ENCODE measurements at places on chromosomes 2 and 18.
A peak's percentile ranks its signal among the peaks of the same experiment; 100 is the strongest.

- no peak for DNase-seq
Measured at GRCh38 chr18:54033052-54033451, 191.4 kb downstream of the MBD2 start.

DNA sequence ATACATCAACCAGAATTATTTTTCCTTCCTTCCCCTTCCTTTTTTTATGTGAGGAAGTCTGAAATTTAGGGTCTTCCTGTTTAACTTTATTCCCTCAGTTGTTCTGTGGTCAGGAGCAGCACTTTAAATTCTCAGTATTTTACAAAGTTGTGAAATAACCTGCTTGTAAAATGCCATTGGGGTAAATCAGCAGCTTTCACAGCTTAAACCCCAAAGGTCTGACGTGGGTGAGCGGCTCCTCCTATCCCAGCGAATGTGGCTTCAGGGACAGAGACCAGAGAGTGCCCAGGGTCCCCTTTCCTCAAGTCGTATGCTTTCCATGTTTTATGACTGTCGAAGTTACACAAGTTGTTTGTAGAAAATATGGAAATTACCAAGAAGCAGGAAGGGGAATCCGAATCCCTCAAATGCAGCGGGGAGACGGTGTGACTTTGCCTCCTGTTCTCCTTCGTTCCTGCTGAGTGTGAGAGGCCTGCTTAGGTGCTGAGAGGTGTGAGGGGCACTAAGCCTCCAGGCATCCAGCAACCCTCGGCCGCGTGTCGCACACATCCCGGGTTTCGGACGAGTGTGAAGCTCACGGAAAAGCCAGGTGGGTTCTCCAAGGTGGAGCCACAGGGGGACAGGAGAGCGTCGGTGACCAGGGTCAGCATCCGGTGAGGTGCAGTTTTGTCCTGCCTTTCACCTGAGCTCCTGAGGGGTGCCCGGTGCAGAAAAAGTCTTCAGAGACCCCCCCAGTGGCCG lies 10.8 kb upstream of the KCNG2 start:
- no peak for DNase-seq

- no peak for DNase-seq
Measured at GRCh38 chr2:207683438-207683837, 28.0 kb upstream of the CCNYL1 start.

DNA sequence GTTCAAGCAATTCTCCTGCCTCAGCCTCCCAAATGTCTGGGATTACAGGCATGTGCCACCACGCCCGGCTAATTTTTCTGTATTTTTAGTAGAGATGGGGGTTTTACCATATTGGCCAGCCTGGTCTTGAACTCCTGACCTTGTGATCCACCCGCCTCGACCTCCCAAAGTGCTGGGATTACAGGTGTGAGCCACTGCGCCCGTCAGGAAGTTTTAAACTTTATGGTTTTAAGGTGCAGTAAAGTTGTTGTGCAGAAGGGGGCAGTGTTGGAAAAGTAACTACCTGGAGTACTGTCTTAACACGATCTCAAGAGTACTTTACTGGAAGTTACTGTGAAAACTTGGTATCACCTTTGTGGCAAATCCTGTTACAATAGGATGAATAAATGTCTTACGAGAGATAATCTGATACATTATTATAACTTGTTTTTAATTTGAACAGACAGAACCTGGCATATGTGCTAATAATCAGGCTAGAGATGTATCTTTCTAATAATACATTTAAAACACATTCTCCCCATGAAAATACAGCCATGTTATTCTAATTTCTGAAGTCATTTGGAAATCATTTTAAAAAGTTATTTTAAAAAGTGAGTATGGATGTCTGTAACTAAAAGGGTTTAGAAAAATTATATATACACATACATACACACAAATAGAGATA lies 10.8 kb downstream of the SPDYA start:
- peak; percentile 66 for DNase-seq

GRCh38 chr18:24558403-24558802 lies 98.0 kb downstream of the HRH4 start:
- no peak for DNase-seq

DNA sequence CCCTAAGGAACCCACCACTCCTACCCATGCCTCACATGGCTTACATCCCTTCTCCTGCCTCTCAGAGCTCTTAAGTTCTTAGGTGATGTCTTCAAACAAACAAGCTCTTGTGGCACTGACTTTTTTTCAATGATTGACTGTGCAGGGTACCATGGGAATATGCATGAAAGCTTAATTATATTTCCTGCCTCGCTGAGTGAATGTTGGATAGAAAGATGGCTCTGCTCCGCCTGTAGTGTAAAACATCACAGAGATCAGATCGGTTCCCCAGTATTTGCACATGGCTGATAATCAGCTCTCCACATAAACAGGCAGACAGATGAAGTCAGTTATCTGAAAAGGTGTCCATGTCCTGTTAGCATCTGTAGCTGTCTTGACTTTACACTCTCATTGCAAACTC lies 820.8 kb downstream of the TDRD15 start:
- no peak for DNase-seq

DNA sequence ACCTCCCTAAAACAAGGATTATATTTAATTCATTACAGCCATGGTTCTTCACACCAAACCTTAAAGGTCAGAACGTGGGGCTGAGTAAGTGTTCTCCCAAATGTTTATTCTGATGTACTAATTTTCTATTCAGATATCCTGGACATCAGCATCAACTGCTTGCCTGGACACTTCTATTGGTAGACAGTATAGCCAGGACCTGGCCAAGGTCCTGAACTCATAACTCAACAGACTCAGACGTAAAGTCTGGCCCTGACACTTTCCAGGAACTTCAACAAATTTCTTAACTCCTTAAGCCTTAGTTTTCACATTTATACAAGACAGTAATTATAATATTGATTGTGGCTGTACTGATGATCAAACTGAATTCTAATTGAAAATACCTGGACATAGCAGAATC lies 89.1 kb downstream of the AKAIN1 start:
- no peak for DNase-seq

DNA sequence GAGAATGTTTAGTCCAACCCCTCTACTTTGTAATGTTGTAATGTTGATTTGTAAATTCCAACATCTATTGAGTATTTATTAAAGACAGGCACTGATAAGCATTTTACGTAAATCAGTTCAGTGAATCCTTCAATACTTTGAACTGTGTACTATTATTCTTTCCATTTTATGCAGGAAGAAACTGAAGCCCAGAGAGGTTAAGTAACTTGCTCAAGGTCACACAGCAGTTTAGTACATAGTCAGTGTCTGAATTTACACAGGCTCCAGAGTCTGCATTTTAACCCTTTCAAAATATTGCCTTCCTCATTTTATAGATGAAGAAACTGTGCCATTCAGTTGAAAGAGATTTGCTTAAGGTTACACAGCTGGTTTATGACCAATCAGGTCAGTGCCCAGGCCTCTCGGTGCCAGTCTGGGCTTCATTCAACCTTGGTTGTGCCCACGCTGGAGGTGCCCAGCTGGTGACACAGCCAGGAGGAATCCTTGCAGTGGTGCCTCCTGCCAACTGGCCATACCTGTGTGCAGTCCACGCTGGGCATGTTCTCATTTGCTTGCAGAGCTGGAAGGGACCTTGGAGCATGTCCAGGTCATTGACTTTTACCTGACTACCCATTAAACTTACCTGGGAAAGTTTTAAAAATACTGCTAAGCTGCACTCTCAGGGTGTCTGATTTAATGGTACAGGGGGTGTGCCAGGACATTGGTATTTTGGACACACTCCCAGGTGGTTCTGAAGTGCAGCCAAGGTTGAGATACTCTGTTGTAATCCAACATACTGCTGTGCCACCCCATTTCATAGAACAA lies 74.3 kb upstream of the CYRIA start:
- DNase-seq = peak; percentile 82

DNA sequence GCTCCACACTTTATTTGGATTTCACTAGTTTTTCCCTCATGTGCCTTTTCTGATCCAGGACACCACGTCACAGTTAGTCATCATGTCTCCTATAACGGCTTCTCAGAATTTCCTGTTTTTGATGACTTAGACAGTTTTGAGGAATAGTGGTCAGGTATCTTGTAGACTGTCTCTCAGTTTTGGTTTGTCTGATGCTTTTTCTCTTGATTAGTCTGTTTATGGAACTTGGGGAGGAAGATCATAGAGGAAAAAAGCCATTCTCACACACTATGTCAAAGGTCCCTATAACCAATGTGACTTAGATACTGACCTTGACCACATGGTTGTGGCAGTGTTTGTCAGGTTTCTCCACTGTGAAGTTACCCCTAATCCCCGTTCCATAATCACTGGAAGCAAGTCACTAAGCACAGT lies 89.0 kb downstream of the RAPH1 start:
- DNase-seq = no peak

GRCh38 chr2:175004730-175004979 lies 526 bp downstream of the CHN1 start:
- DNase-seq = no peak

DNA sequence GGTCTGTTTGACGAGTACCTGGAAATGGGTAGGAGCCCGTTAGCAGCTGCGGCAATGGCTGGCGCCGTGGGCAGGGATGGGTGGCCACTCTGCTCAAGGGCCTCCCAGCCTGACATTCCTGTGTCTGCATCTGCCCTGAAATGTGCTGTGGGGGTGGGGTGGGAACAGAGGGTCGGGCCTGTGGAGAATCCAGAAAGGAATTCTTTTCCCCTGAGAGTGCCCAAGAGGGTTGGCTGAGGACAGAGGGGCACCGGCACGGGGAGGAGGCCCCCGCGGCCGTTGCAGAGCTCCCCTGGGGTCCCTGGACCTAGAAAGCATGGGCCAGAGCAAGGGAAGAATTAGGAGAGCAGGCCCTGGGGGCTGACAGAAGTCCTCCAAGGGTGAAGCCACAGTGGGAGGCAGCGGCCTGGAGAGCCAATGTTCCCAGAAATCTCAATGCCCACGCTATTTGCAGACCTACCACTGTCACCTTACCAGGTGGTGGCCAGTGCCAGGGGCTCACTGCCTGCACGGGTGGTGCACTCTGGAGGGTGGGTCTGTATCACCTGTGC lies 27.8 kb downstream of the ANO7 start:
- DNase-seq = no peak

- DNase-seq = no peak
Measured at GRCh38 chr18:59514203-59514602, 155.1 kb upstream of the LMAN1 start.

DNA sequence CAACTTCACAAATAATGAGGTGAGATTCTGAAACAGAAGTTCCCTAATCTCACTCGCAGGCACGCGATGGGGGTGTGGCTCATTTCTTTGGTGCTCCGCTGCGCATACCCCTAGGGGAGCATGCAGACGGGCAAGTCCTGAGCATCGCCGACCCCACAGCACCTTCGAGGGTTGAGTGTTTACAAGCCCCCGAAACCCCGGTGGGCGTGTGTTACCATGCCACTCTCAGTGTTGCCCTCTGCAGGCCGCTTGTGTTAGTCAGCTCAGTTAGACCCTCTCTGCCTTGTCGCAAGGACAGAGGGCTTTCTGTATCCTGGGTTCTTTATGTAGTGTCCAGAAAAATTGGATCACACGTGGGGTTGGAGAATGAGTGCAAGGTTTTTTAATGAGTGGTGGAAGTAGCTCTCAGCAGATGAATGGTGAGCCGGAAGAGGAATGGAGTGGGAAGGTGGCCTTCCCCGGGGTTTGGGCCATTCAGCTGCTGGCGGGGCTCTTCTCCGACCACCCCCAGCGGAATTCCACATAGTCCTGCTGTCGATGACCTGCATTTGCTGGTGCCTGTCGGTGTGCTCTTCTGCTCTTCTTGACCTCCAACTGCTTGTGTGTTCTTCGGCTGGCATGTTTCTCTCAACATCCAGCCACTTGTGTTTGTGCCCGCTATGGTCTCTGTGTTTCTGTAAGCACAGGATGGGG lies 191.3 kb downstream of the RPRM start:
- DNase-seq = no peak

DNA sequence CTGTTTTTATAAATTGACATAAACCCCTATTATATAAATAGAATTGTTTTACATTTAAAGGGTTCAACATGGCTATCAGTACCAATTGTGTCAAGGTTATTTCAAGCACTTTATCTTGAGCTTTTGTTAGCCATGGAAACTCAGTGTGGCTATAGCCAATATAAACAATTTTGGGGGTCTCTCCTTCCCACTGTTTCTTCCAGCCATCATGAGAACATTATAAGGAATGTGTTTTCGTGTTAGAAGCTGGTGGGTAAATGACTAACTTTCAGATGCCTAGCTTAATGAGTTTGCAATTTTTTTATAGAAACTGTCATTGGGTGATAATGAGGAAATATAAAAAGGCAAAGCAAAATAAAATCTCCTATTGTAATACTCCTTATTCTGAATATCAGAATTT lies 153.5 kb upstream of the FOSL2 start:
- DNase-seq = no peak

- no peak for DNase-seq
Measured at GRCh38 chr2:29597035-29597434, 324.4 kb downstream of the ALK start.

GRCh38 chr18:59560556-59560955 lies 136.7 kb downstream of the CCBE1 start:
- no peak for DNase-seq
